ENCODE measurements at places on chromosomes 2 and 18. TPM values are rescaled to one million over a fixed set of nuclear protein-coding genes. Genes with fewer than 3 reads are reported as not detected.
A peak's percentile ranks its signal among the peaks of the same experiment; 100 is the strongest.

DNA sequence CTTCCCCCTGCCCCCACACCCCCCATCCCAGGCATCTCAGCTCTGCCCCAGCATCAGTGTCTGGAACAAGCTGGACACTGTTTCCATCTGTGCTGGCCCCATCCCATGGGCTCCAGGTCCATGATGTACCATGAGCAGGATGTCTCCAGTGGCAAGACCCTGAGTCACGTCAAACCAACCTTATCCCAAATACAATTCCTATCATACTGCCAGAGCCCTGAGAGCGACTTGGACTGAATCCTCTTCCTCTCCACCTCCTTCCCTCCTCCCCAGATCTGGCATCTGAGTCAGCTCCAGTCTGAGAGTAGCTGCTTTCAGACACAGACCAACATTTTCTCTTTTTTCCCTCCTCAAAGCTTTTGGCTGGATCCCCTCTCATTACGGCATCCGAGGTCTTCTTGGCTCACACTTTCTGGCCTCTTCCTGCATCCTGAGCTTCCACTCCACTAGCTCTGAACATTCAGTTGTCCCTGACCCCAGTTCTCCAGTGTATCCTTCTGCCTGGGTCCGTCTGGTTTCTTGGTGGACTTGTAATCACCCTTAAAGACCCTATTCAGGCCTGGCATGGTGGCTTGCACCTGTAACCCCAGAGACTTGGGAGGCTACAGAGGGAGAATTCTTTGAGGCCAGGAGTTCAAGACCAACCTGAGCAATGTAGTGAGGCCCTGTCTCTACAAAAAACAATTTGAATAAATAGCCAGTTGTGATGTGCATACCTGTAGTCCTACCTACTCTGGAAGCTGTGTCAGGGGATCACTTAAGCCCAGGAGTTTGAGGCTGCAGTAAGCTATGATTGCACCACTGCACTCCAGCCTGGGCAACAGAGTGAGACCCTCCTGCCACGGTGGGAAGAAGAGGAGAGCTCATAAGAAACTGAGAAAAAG lies 68.3 kb downstream of the ACKR3 start:
- no peak for DNase-seq
- H3K4me3 ChIP-seq = no peak overlapping the region
- no peak overlapping the region for H3K27ac ChIP-seq
- peaks cover 13% of the 10 kb centered on the region for H3K4me1 ChIP-seq
- peaks cover 7% of the 10 kb centered on the region for H3K27me3 ChIP-seq

GRCh38 chr2:96957244-96957643 lies 29.1 kb downstream of the FAM178B start:
- H3K4me1 ChIP-seq = no peaks in the 10 kb centered on the region
- H3K4me3 ChIP-seq = no peak overlapping the region
- peaks cover 9% of the 10 kb centered on the region for H3K27me3 ChIP-seq

DNA sequence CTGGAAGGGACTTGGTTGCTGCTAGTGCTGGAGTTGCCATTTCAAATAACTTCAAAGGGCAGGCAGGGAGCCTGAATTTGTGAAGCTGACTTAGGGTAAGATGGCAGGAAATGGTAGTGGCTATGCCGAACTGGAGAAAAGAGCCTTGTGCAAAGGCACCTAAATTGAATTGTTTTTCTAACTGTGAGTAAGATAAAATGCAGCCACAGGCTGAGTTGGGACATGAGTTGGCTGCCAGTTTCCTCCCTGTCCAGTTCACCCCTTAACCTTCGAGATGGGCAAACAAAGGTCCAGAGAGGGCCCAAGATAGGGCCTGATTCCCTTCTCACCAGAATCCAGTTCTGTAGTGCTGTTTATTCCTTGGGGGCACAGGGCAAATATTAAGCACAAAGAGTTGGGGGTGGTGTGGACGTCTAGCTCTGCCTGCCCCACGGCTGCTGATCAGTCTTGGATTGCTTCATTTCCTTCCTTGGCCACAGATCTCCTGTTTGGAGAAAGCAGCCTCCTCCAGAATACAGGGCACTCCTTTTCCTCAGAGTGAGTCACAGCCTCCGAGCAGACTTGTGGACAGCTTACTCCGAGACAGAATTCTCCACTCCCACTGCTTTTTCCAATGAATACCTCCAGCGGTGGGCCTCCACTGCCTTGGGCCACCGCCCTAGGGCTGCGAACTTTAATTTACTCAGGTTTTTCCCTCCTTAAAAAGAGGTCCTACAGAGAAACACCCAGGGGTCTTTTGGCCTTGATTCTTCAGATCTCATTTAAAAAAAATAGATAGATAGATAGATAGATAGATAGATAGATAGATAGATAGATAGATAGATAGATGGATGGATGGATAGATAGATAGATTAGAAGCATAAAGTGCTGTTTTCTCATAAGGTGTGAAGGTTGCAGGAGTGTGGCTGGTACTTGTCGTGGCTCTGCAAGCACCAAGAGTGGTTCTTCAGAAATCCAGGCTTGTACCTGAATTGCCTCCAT lies 18.4 kb upstream of the SLC20A1 start:
- peak overlapping the region; percentile 84 for H3K27ac ChIP-seq
- no peak for DNase-seq
- peak overlapping the region; percentile 65 for H3K4me3 ChIP-seq
- H3K27me3 ChIP-seq = no peaks in the 10 kb centered on the region
- peaks cover 80% of the 10 kb centered on the region for H3K4me1 ChIP-seq

- no peak overlapping the region for H3K4me3 ChIP-seq
- H3K27ac ChIP-seq = no peak overlapping the region
- no peaks in the 10 kb centered on the region for H3K36me3 ChIP-seq
- peaks cover 6% of the 10 kb centered on the region for H3K4me1 ChIP-seq
Measured at GRCh38 chr2:176118601-176119339, 2.2 kb downstream of the HOXD10 start.

Gene LHCGR
- not detected for total RNA-seq

- H3K4me3 ChIP-seq = no peak overlapping the region
- DNase-seq = no peak
- H3K27me3 ChIP-seq = peaks cover 3% of the 10 kb centered on the region
- no peaks in the 10 kb centered on the region for H3K4me1 ChIP-seq
- H3K27ac ChIP-seq = no peak overlapping the region
Measured at GRCh38 chr2:66414896-66415295, 20.0 kb upstream of the MEIS1 start.

DNA sequence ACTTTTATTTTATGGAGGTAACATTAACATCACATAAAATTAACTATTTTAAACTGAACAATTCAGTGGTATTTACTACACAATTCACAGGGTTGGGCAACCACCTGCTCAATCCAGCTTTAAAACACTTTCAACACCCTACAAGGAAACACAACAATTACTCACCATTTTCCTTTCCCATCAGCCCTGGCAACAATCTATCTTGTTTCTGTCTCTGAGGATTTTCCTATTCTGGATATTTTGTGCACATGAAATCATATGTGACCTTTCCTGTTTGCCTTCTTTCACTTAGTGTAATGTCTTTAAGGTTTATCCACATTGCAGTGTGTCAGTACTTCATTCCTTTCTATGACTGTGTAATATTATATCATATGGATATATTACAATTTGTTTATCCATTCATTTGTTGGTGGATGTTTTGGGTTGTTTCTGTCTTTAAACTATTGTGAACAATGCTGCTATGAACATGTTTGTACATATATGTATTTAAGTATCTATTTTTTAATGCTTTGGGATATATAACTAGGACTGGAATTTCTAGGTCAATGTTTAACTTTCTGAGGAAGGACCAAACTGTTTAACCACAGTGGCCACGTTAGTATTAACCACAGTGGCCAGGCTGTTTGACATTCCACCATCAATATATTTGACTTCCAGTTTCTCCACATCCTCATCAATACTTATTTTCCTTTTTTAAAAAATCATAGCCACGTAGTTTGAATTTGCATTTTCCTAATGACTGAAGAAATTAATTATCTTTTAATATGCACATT lies 72.4 kb upstream of the KIF5C start:
- H3K4me1 ChIP-seq = no peaks in the 10 kb centered on the region
- H3K4me3 ChIP-seq = no peak overlapping the region
- H3K36me3 ChIP-seq = no peaks in the 10 kb centered on the region
- no peak for DNase-seq
- H3K27me3 ChIP-seq = peaks cover under 1% of the 10 kb centered on the region

- DNase-seq = no peak
- H3K27ac ChIP-seq = no peak overlapping the region
- H3K4me1 ChIP-seq = no peaks in the 10 kb centered on the region
- H3K36me3 ChIP-seq = no peaks in the 10 kb centered on the region
Measured at GRCh38 chr2:225276207-225276606, 123.3 kb upstream of the NYAP2 start.

GRCh38 chr2:46298522-46299353 lies 1.5 kb downstream of the EPAS1 start:
- peak overlapping the region; percentile 83 for H3K27ac ChIP-seq
- H3K36me3 ChIP-seq = no peaks in the 10 kb centered on the region
- peak overlapping the region; percentile 99 for H3K4me3 ChIP-seq
- H3K4me1 ChIP-seq = peaks cover 28% of the 10 kb centered on the region
- H3K27me3 ChIP-seq = no peaks in the 10 kb centered on the region

Gene SCN1A
- total RNA-seq = 0.72 TPM

GRCh38 chr2:10733566-10733925 lies 12.1 kb downstream of the ATP6V1C2 start:
- peaks cover 17% of the 10 kb centered on the region for H3K27me3 ChIP-seq
- H3K36me3 ChIP-seq = no peaks in the 10 kb centered on the region
- no peak overlapping the region for H3K27ac ChIP-seq
- no peak for DNase-seq

DNA sequence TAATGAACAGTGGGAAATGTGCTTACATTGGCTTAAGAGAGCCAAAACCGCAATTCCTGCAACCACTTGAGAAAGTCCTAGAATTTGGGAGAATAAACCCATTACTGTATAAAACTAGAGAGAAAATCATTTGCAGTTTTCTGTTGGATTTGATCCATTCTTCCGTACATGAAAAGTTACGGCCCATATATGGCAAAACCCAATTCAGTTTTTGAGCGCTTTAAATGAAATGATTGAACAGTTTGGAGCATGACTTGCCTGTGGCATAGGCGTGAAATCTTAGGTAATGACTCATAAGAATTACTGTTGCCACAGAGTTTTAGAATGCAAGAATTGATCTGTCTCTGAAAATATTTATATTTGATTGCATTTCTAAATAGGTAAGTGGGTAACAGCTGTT lies 52.0 kb downstream of the PHLPP1 start:
- peak overlapping the region; percentile 65 for H3K27ac ChIP-seq
- H3K4me1 ChIP-seq = peaks cover 26% of the 10 kb centered on the region
- peak; percentile 76 for DNase-seq
- no peaks in the 10 kb centered on the region for H3K36me3 ChIP-seq
- H3K27me3 ChIP-seq = no peaks in the 10 kb centered on the region
- no peak overlapping the region for H3K4me3 ChIP-seq

Gene MROH2A
- total RNA-seq = not detected

DNA sequence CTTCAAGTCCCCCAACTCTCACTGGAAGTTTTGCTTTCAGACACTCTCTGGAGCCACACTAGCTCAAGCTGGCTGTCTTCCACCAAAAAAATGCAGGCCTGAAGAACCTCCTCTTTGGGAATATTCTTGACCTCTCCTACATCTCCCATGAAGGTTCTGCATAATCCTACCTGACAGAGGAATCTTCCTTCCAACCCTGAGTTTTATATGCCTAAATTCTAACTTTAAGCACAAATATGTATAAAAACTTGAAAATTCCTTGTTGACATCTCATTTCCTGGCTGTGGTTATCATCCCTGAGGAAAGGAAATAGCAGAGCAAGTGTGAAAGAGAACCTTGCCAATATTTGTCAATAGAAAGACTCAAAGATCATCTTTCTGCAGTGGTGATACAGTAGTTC lies 249.0 kb downstream of the LPIN1 start:
- no peak overlapping the region for H3K27ac ChIP-seq
- peak; percentile 75 for DNase-seq
- H3K4me3 ChIP-seq = no peak overlapping the region
- peaks cover 31% of the 10 kb centered on the region for H3K4me1 ChIP-seq

DNA sequence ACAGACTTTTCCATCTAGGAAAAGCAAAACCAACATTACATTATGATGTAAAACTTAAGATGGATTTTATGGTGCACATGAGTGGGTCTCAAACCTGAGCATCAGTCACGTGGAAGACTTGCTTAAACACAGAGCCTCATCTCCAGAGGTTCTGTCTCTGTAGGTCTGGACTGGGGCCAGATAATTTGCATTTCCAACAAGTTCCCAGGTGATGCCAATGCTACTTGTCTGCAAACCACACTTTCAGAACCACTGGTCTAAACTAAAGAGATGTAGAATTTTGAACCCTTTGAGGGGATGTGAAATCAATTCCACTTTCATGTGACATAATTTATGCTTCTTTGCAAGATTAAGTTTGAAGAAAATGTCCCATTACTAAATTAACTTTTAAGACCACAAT lies 522.8 kb downstream of the MBD2 start:
- H3K27me3 ChIP-seq = no peaks in the 10 kb centered on the region
- H3K4me1 ChIP-seq = no peaks in the 10 kb centered on the region
- no peak overlapping the region for H3K4me3 ChIP-seq
- no peak overlapping the region for H3K27ac ChIP-seq
- no peaks in the 10 kb centered on the region for H3K36me3 ChIP-seq

GRCh38 chr18:37484983-37485834 lies 80.4 kb downstream of the CELF4 start:
- H3K4me1 ChIP-seq = no peaks in the 10 kb centered on the region
- peak; percentile 86 for DNase-seq
- peaks cover 26% of the 10 kb centered on the region for H3K27me3 ChIP-seq
- H3K27ac ChIP-seq = no peak overlapping the region

DNA sequence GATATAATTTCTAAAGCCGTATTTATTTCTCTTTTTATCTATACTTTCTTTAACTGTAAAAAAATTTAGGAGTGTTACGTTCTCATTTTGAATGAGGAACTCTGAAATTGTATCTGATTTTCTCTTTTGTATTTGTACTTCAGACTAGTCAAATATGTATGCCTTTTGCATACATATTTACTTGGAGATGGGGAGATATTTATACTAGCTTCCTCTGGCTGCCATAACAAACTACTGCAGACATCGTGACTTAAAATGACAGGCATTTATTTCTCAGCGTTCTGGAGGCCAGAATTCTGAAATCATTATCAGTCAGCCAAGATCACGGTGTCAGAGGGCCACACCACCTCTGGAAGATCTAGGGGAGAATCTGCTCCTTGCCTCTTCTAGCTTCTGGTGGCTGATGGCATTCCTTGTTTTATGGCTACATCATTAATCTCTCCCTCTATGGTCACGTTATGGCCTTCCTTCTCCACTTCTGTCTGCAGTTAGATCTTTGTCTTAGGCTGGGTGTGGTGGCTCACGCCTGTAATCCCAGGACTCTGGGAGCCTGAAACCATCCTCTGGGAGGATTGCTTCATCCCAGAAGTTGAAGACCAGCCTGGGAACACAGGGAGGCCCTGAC lies 8.2 kb downstream of the LCLAT1 start:
- no peaks in the 10 kb centered on the region for H3K4me1 ChIP-seq
- H3K4me3 ChIP-seq = no peak overlapping the region
- DNase-seq = no peak
- no peaks in the 10 kb centered on the region for H3K27me3 ChIP-seq
- H3K27ac ChIP-seq = no peak overlapping the region

DNA sequence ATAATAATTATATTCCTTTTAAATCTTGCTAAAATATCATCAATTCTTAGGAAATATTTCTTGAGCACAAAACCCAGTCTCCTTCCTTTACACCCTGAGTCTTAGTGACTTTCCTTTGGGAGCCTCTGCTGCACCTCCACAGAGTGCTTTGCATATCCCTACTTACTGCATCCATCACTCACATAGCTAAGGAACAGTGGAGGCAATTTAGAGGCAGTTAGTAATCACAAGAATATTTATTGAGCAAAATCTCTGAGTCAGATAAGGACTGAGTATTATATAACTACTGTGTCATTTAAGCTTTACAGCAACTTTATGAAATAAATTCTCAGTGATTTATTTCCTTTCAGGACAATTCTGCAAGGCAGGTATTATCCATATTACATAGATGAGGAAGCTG lies 327.7 kb downstream of the TMX3 start:
- no peak overlapping the region for H3K27ac ChIP-seq
- H3K36me3 ChIP-seq = no peaks in the 10 kb centered on the region
- H3K4me1 ChIP-seq = no peaks in the 10 kb centered on the region
- H3K27me3 ChIP-seq = no peaks in the 10 kb centered on the region
- H3K4me3 ChIP-seq = no peak overlapping the region
- DNase-seq = peak; percentile 60

Gene NEU2
- not detected for total RNA-seq
